GM12864 (cell line): ENCODE measurements at places on chromosomes 7 and 10.

GRCh38 chr7:107538001-107538400, 25.7 kb downstream of the COG5 start:
- no peak for DNase-seq

DNA sequence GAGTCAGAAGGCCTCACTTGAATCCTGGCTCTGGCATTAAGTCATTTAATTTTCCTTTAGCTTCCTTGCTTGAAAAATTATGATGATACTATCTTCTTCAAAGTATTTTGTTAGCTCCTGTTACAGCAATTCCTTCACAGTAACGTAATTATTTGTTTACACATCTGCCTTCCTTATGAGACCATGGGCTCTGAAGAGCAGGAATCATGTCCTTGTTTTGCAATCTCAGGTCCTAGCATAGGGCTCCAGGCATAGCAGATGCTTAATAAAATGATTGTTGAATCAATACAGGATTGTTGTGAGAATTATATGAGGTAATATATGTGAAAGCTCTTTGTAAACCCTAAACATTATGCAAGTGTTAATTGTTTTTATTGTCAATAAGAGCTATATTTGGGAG, 25.5 kb downstream of the KLHDC10 start:
- no peak for DNase-seq

GRCh38 chr7:8070451-8071180, 102.0 kb downstream of the GLCCI1 start:
- DNase-seq = no peak

DNA sequence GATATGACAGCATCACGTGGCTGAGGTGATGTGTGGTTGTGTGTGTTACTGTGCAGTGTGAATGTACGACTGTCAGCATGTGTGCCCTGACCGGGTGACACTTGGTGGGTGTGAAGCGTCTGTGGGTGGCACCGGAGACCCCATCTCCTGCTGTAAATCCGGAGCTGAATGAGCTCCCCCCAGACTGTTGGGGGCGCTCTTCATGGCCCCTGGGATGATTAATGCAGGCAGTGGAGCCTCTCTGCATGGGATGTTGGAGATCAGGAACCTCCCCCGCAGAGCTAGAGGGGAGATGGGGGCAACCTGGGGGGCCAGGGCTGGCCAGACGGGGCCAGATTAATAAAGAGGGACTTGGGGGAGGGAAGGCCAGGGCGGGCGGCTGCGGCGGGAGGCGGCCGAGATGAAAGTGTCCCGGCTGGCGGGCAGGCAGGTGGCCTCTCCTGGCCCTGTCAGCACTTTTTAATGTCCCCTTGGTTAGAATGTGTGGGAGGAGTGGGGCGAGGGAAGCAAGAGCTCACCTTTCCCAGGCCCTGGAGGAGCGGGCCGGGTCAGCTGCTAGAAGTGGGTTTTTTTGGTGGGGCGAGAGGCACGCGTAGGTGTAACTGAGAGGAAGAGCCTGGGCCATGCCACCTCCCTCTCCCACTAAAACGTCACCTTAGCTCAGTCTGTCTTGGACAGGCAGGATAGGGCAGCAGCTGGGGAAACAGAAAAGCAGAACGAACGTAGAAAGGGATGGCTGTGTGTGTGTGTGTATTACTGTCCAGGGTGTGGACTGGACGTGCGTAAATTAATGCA, 34.1 kb downstream of the HIF1AN start:
- no peak for DNase-seq

DNA sequence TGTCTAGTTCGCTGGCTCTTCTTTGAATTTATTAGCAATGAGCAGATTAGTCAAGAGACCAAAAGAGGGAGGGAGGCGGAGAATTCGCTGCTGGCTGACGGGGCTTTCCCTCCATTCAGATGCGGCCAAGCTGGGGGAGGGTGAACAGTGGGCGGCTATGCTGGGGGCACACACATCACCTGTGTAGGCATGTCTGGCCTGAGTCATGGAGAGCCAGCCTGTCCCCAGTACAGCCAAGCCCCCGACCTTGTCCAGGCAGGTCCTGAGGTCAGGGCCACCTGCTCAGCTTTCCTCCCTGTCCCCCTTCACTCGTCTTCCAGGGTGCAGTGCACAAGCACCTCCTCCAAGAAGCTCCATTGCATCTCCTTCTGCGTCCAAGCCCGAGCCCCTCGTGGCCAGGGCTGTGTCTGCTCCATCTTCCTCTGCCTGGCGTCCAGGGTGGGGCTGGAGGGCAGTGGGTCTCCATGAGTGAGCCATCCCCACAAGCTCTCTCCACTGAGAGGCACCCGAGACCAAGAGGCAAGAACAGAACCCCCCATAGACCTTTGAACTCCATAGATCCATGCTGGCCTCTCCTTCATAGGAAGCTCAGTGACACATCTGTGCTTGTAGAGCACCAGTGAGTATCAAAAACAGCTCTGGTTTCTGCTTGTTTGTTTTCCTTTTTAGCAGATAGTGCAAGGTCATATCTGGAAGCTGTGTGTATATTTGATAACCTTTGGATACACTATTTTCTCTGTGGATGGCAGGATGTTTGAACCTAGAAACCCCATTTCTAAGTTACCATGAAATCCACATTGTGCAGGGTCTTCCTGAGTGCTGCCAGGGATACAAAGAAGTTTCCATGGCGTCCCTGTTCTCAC, 1.9 kb upstream of the DEPP1 start:
- no peak for DNase-seq

- no peak for DNase-seq
These were observed 9.7 kb downstream of the ATP5MF start for GRCh38 chr7:99456288-99456687.

GRCh38 chr7:18607025-18607424, 111.5 kb downstream of the HDAC9 start:
- DNase-seq = no peak

- DNase-seq = no peak
These were observed 226.3 kb downstream of the AHR start for GRCh38 chr7:17524746-17525145.

DNA sequence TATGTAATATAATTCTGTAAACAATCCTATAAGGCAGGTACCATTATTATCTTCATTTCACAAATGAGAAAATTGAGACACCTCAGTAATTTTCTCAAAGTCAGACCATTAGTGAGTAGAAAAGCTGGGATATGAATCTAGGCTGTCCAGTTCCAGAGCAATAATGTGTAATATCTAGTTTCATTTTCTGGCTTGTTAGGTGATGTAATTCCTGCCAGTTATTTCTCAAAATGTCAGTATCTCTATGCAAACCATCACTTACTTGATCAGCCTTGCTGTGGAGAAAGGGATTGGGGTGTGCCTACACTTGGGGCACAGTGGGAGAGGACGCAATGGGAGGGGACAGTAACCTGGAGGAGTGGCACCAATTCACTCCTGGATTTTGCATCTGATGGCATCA, 157.5 kb downstream of the LYZL1 start:
- no peak for DNase-seq

- no peak for DNase-seq
These were observed 63.3 kb downstream of the FAM185A start for GRCh38 chr7:102811942-102812678.

- no peak for DNase-seq
These were observed 220.8 kb upstream of the TCERG1L start for GRCh38 chr10:131532291-131532690.

DNA sequence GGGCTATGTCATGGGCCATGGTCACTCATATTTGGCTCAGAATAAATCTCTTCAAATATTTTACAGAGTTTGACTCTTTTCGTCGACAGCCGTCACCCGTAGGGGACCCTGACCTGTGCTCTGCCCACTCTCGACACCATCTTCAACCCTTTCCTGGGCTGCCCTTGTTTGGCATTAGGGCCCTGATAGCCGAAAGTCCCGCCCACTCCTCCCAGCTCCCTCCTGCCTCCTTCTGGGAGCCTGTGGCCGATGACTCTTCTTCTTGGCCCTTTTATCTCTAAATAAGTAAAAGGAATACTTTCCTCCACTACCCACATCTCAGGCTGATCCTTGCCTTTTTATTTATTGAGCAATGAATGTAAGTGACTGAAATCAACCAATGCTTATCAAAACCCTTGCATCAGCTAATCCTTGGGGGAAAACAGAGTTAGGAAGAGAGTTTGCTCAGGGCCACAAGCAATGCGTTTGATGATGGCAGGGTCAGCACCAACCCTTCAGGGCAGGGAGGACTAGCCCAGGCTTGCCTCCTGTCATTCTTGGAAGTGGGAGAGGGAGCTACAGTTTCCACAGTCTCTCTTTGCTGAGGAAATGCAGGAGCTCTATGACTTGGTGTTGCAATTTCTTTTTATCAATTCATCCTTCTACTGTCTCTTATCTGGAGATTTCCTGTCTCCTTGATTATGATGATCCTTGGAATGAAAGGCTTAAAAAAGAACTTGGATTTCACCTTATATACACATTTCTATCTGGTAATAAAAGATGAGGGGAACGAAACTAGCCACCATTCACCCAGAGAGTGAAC, 218.2 kb upstream of the PODXL start:
- DNase-seq = no peak

GRCh38 chr10:100508691-100509150, 10.9 kb downstream of the SEC31B start:
- no peak for DNase-seq

GRCh38 chr10:99524736-99525380, 7.9 kb upstream of the NKX2-3 start:
- no peak for DNase-seq

DNA sequence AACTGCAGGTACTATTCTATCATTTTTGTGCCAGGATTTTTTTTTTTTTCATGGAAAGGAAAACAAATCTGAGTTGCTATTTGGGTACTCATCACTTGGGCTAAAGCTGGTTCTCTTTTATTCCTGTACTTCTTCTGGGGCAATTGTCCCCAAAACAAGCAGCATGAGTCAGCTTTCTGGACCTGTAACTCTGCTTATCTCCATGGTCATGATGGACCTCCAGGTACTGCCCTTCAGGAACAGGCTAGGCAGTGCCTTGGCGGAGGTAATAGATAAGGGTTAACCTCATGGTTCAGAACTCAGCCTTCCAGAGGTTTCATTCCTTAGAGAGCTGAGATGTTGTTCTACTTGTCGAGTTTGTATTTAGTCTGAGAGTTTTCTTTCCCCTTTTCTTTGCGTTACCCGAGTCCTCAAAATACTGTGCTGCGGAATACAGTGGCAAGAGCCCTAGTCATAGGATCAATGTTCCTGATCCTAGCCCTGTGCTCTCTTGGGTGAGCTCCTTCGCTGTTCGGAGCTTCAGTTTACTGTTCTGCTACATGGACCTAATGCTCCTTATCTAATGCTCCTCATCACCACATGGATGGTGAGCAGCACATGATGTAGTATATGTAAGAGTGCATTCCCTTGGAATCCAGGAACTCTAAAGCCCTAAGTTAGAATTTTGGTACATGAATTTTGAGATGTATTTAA, 74.6 kb downstream of the LRGUK start:
- DNase-seq = no peak

- DNase-seq = no peak
These were observed 24.0 kb upstream of the SNX10 start for GRCh38 chr7:26267601-26268166.

GRCh38 chr7:155103839-155104238, 33.7 kb downstream of the HTR5A start:
- no peak for DNase-seq

- no peak for DNase-seq
These were observed 48.6 kb upstream of the NRP1 start for GRCh38 chr10:33382921-33383713.

GRCh38 chr10:97494863-97495506, 3.2 kb downstream of the MMS19 start:
- DNase-seq = no peak

GRCh38 chr10:117720931-117721835, 178.6 kb downstream of the EMX2 start:
- DNase-seq = no peak

DNA sequence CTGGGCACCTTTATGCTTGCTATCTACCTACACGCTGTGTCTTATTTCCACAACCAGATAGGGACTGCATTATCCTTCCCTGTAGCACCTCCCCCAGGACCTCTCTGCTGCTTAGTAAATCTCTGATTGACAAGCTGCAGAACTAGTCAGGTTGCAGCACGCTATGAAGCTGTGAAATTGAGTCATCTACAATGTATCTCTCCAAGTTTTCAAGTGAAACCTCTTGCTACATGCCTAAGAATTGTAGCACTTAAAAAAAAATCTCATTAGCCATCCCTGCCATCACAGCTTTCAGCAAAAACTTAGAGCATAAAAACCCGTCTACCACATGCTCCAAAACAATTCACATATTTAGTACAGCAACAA, 69.7 kb upstream of the FGFR2 start:
- no peak for DNase-seq

DNA sequence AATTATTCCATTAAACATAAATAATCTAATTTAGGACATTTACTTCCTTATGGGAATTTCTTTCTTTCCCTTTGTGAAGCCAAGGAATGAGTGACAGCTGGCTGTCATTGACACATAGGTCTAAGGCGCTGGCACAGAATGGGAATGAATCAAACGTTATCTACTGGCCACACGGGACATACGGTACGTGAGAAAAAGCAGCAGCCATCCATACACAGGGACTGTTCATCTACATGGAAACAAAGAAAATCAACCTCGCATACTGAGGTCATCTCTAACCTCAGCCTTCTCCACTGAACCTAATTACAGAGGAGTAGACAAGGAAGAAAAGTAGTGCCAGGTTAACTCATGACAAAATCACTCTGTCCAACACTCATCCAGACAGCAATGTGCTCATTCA, 126.3 kb upstream of the PTN start:
- DNase-seq = no peak

DNA sequence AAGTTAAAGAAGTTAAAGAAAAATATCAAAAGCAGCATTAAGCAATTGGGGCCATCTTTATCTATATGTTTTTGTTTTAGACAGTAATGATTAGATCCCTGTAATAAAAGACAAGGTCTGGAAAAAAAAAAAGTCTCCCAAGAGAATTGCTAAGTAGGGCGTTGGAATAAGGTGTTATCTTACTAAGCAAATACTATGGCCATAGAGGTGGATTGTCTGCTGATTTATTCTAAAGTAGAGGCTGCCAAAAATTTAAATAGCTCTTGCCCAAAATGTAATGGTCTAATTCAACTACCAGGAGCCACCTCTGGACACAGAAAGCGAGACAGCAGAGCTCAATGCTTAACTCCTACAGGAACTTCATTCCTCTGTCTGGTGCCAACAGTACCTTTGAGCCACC, 71.6 kb downstream of the HERPUD2 start:
- DNase-seq = no peak

DNA sequence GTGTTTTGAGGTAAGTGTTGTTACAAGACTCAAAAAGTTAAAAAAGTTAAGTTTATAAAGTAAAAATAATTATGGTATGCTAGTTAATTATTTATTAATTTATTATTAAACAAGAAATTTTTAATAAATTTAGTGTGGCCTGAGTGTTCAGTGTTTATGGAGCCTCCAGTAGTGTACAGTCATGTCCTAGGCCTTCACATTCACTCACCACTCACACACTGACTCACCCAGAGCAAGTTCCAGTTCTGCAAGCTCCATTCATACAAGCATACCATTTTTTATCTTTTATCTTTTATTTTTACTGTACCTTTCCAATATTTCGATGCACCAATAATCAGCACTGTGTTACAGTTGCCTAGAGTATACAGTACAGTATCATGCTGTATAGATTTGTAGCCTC, 381.2 kb upstream of the MGMT start:
- no peak for DNase-seq
